Fibroblast of skin of abdomen (primary cell): ENCODE measurements at places on chromosomes 3 and 15.

DNA sequence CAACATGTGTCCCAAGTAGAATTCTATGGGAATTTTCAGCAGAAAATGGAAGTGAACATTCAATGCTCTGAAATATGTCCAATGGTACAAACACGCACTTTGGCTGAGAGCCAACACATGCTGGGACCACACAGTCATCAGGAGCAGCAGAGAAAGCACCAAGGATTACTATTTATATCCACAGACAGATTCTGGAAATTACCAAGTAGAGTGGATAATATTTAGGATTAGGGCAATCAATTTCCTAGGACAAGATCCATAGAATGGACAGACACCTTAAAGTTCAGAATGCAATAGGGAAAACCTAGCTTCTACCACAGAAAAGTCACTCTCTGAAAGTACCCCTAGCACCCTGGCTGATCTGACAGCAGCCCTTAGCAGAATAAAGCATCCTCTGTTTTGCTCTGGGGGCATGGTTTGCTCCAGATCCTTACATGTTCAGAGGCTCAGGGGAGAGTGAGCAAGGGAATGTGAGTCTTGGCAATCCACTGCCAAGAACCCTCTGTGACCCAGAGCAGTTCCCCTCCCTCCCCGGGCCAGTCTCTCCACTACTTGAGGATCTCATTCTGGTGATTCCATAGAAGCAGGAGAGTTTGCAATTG lies 206.0 kb upstream of the WNT5A start:
- peak; percentile 74 for DNase-seq

DNA sequence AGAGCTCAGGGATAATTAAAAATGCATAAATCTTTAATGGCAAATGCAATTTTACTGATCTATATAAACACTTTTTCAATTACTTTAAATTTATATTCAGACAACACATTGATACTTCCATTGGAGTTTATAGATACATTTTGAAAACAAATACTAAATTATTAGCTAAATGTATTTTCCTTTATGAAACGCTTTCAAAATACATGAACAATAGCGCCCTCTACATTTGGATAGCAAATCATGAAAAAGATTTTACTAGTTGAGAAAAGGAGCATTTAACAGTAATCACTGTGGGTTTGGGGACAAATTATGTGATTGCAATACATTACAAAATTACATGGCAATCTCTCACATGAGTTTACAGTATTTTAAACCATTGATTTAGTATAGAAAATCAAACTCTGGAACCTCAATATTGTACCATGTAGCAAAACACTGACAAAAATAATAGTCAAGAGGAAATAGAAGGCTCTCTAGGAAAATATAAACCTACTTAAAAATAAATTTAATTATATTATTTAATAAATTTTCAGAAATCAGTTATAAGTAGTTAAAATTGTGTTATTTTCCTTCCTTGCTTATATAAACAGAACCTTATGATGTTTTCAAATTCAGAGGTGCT lies 207.9 kb downstream of the ZIC1 start:
- DNase-seq, result no peak

DNA sequence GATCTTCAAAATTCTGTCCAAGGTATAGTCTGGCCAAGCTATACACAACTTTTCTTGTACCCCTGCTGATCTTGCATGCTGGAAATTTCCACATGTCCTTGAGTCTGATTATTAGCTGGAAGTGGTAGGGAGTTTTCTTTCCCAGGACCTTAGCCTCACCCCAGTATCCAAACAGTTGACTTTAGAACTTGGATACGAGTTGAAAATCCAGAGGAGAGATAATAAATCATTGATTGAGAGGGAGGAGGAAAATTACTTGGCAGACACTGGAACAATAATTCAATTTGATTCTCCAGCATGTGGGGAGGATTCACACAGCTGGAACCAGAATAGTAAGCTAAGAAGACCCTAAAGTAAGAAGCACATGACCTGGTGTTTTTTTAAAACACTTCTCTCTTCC lies 116.4 kb downstream of the IL5RA start:
- no peak for DNase-seq

- no peak for DNase-seq
These were observed 266.8 kb upstream of the CRBN start for GRCh38 chr3:3446251-3446650.
